ENCODE measurements at places on chromosomes 4 and X.
A peak's percentile ranks its signal among the peaks of the same experiment; 100 is the strongest.

DNA sequence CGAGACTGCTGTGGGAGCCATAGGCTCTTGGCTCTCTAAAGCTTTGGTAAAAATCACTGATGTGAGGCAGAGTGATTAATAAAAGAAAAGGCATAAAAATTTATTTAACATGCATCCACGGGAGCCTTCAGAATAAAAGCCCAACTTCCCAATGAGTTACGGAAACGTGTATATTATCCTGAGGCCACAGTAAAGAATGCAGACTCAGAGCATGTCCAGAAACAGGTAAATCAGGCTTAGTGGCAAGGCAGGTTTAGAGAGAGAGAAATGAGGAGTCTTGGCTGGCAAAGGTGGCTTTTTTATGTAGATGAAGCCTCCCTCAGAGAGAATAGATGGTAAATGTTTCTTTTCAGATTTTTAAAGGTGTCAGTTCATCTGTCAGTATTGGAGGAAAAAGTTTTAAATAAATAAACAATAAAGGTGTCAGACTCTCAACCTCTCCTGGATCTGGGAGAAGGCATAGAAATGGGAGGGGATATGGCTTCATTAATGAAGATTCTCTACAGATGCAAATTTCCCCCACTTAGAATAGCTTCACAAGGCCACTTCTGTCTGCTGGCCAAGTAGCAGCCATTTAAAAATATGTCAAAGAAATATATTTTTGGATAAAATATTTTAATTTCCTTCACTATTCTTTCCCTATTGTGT is 24.0 kb downstream of the C4orf51 start:
- DNase-seq, result no peak

DNA sequence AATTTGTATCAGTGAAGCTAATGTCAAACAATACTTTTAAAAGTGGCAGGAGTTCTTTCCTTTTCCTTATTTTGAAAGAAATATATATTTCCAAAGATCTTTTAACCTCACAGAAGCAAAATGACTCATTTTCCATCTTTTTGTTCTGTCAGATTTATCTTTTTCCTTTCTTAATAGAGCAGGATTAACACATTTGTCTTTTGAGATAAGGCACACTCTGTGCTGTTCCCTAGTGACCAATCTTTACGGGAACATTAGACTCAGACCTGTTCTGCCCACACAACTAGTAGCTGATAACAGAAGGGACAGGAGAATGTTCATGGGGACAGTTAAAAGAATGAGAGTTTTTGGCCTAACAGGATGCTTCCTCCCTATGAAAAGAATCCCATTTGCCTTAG is 381.2 kb downstream of the STPG2 start:
- no peak for DNase-seq

GRCh38 chr4:182955411-182955810 is 38.2 kb upstream of the DCTD start:
- DNase-seq, result no peak

DNA sequence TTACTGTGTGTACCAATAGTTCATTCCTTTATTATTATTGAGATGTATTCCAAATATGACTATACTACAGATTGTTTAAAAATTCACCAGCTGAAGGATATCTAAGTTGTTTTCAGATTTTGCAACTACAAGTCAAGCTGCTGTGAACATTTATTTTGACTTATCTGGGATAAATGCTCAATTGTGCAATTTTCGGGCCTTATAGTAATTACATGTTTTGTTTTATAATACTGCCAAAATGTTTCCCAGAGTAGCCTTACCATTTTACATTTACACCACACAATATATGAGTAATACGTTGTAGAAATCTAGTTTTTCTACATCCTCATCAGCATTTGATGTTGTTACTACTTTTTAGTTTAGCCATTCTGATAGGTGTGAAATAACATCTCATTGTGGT is 179.6 kb downstream of the ANTXR2 start:
- DNase-seq, result no peak

DNA sequence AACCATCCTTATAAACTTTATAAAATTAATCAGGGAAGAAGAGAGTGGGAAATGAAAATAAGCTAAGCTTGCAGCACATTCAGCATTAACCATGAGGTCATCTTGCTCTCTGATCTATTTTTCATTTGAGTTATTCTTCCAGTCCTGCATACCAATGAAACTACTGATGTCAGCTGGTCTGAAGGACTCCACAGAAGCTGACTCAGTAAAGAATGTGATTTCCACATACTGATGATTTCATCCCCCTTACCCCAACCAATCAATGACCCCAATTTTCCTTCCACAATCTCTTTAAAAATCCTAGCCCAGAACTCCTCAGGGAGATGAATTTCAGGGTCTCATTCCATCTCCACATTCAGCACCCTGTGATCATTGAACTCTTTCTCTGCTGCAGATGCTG is 18.8 kb upstream of the DSPP start:
- DNase-seq, result no peak

DNA sequence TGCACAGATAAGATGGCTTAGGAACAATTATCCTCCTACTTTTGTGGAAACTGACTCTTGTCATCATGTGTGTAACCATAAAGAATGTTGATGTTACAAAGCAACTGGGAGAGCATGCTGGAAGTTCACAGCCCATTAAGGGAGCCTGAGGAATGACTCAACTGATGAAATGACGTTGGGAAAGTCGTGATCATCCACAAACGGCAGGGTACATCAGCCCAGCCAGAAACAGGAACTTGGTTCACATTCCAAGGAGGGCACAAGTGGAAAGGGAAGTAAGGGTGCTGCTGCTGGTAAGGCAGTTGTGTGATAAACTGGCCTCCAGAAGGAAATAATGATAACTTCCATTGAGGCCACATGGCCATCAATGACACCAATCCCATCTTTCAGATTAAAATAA is 6.7 kb downstream of the TEC start:
- no peak for DNase-seq

- no peak for DNase-seq
Measured at GRCh38 chr4:73499996-73500765, 18.6 kb downstream of the AFM start.

- no peak for DNase-seq
Measured at GRCh38 chr4:94537921-94538628, 86.3 kb downstream of the PDLIM5 start.

DNA sequence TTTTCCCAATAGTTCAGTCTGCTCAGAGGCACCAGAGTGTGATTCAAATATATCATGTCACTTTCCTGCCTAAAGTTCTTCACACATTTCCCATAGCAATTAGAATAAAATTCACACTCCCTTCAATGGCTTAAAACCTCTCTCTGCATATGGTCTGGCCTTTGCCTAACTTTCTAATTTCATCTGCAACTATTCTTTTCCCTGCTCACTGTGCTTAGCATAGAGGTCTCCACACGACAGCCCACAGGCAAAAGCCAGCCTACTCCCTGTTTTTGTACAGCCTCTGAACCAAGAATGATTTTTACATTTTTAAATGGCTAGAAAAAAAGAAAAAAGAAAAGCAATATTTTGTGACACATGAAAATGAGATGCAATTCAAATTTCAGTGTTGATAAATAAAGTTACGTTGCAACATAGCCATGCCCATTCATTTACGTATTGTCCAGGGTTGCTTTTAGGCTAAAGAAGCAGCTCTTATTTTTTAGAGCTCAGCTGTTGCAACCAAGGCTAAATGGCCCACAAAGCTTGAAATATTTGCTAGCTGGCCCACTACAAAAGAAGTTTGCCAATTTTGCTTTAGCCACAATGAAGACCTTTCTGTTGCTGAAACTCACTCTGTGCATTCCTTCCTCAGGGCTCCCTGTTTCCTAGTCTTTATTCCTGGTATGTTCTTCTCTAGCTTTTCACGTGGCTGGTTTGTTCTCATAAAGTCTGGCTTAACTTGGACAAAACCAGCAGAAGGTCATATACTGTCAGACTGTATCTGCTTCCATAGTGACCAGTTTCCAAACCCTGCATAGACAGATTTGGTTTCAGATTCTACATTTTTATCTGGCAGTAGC is 26.6 kb upstream of the IRF2 start:
- DNase-seq, result no peak

DNA sequence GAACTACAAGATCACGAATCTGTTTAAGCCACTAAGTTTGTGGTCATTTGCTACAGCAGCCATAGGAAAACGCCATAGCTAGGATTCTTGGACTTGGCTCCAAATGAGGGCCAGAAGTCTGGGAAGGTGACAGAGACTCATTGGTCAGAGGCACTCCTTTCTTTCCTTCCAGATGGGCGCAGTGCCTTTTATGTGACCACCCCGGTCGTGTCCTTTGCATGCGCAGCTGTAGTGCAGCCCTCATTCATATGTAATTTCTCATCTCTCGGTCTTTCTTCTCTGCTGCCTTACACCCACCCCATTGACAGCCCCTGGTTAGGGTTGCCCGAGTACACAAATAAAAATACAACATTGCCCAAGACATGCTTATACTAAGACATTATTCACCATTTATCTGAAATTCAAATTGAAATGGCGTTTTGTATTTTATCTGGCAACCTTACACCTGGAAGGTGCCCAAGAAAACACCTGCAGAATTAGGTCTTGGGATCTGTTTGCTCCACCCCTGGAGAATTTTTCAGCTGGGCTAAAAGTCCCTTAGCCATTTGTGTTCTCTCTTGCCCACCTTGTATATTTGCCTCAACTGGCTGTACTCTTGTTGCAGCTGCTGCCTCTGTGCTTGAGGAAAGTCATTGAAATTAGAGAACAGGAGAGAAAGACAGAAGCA is 21.9 kb downstream of the CCKAR start:
- DNase-seq, result no peak

DNA sequence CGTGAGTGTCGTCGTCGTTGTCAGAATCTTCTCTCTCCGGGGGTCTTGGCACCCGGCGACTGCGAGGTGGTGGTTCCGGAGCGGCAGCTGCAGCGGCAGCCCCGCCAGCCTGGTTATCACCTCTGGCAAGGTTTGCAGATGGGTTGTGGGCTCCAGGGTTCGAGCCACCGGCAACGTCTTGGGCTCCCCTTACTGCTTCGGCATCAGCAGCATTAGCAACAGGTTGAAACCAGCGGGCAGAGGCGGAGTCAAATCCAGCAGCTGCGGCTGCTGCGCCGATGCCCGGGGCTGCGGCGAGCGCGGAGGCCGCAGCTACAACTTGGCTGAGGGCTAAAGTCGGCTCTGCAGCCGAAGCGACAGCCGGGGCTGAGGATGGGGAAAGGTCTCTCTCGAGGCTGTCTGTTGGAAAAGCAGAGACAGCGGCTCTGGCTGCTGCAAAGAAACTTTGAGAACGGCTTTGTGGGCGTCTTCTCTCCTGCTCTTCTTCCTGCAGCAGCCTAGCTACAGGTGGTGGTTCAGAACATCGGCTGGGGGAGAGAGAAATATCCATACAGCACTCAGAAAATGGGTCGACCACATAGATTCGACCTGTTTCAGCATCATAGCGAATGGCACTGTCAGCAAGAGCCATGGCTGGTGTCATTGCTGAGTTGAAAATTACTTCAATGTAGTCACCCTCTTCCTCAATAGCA is 3.6 kb downstream of the IRS4 start:
- DNase-seq, result peak; percentile 15

GRCh38 chr4:1759170-1759817 is 33.8 kb upstream of the FGFR3 start:
- no peak for DNase-seq

- DNase-seq, result no peak
Measured at GRCh38 chrX:12965131-12965940, 9.6 kb upstream of the TMSB4X start.

DNA sequence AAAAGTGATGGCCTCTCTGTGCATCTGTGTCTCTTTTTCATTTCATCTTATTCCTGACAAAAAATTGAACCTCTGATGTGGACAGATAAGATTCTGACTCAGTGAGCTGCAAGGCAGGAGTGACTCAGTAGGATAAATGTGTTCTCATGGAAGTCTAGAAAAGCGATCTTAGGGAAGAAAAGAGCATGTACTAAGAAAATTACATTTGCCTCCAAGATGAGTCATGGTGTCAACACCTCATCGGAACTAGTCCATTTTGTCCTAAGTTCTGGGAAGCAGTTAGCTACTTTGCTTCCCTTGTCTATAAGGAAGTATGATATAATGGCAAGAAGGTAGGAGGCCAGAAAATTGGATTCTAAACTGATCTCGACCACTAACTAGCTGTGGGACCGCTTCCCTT is 83.5 kb upstream of the AFF2 start:
- no peak for DNase-seq

- DNase-seq, result no peak
Measured at GRCh38 chrX:109511113-109511512, 25.5 kb upstream of the NXT2 start.

DNA sequence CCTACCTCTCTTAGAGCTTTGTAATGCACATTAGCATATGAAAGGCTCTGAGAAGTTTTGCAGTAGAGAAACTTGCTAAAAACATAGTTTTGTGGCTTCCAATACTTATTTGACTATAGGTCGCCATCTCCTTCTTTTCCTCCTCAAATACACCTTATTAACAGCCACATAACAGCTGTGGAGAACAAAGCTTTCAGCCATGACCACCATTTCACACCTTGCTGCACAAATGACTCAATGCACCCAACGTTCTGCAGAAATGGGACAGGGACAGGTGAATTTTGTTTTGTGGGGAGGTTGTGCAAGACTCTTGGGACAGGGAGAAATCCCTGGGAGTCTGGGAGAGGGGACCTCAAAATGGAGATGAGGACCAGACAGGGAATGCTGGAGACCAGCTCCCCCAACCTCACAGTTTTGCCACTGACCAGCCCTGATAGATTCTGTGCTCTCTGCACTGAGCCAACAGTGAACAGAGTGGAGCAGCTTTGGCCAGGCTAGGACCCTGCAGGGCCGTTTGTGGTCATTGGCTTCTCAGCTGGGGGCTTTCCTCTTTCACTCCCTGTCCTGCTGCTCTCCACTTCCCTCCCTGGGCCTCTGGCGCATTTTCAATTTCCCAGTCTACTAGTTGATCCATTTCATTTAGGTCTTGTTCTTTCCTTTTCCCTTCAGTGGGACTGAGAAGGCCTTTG is 16.6 kb downstream of the FRMPD3 start:
- DNase-seq, result no peak

DNA sequence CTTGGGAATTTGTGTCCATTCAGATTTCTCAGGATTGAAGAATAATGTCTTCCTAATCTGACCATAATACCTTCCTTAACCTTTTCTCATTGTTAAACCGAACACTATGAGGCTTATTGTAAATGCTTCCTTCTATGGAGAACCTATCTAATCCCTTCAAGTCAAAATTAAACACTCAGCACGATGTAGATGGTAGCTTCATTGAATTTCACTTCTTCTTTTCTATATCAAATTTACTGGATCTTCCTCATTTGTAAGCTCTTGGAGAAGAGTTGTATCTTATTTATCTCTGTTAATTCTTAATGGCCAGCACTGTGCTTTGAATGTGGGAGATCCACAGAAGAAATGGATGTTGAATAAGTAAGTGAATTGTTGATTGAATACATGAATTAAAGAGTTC is 109.0 kb upstream of the RAPGEF2 start:
- no peak for DNase-seq

- no peak for DNase-seq
Measured at GRCh38 chr4:40931238-40931637, 181.5 kb downstream of the NSUN7 start.

Measured in GM13976 (cell line).